ENCODE measurements at places on chromosomes 7 and 10.

DNA sequence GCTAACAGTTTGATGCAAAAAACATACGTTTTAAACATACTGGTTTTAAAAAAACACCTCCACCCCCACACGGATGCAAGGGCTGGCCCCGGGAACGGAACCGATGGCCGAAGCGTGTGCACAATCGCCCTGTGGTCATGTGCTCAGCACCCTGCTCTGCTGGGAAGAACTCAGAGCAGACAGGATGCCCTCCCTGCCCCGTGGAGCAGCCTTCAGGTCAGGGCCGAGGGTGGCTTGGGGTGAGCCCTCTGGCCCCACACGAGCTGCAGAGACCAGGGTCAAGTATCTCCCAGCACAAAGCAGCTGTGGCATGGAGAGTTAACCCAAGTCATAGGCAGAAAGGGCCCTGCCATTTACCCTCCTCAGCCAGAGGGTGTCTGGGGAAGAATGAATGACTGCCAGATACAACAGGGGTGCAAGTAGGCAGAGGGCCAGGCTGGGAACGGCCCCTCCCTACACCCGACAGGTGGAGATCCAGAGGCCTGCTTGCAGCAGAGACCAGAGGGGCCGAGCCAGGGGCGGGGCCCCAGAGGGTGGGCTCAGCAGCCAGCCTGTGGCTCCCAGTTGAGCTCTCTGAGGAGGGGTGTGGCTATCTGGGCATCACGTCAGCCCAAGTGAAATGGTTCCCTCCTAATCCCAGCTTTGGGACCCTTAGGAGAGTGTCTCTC is 56.8 kb downstream of the ZRANB1 start:
- DNase-seq: no peak

DNA sequence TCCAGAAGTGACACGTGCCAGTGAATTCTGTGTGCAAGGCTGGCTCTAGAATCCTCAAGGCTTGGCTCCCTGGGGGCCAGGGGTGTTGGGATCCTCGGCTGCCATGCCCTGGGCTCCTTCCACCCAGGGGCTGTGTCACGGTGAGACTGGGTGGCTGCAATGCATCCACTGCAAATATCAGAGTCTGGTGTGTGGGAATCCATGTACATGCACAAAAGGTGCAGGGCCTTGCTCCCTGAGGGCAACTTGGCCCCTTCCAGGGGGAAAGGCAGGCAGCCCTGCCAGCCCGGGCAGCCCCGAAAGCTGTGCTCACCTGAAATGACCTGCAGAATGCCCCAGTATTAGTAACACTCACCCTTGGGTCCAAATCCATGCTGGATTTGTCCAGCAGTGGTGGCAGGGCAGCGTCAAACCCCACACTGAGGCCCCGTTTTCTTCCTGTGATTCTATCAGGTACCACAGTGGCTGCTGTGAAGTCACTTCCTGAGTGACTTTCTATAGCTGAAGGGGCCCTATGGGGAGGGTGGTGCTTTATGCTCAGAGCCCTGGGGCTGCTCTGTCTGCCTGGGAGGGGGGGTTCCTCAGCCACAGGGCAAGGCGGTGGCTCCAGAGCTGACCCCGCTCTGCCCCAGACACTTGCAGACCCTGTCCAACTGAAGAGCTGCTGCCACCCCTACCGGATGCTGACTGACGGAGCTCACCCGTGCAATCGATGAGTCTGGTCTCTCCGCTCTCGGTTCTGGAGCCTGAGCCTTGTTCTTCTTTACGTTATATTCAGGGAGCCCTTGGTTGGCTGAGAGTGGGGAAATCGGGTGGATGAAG is 317.7 kb downstream of the GLRX3 start:
- DNase-seq: no peak

DNA sequence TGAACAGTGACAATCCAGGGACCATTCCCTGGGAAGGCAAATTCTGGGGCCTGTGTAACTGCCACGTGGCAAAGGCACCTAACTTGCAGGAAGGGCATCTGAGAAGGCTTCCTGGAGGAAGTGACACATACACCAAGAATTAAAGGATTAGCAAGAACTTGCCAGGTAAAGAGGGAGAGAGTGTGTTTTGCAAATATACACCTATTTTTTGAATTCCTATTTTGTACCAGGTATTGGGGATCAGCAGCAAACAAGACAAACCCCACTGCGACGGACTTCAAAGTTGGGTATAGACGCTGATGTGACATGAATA is 206.5 kb upstream of the ZMIZ1 start:
- no peak for DNase-seq

DNA sequence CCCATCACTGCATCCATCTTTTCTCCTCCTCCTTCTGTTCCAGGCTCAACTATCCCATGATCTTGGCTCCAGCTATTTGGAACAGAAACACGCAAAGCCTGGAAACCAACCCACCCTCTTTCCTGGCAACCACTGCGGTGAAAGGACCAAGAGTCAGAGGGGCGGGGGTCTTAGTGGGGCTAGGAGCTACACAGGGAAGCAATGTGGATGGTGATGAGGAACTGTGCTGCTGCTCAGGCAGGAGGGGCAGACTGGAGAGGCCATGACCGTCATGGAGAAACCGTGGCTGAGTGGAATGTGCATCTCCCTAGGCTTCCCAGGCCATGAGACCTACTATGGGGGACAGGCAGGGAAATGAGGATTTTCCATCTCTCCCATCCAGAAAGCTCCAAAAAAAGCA is 25.6 kb downstream of the PLAC9 start:
- no peak for DNase-seq

DNA sequence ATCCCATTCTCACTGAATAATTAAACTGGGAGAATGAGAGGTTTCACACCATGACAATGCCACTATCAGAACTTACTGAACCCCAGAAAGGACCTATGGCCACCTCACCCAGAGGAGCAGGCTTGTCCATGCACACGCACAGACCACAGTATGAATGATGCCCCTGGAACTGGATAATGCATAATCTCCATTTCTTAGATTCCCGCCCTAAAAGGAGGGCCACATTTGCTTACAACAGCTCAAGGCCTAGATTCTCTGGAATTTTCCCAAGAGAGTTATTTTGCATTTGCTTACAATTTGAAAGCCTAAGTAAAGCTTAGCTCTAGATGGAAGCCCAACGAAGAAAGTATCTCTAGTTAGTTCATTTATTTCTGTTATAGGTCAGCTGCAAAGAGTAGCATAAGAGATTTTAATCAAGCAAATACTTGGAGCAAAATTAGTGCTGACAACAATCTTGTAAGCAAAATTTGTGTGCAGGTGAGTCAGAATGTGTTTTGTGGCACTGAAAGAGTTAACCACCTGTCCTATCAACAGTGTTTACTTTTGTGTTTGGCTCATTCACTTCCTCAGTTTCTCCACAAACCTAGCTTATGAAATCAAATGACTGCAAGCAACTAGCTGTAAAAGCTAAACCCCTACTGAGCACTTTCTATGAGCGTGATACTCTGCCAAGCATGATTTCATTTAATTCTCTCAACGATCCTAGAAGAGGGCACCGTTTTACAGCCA is 32.1 kb downstream of the ELMO1 start:
- DNase-seq: no peak

All from CD4-positive, alpha-beta T cell treated with Interleukin-4 for 4 hours (primary cell).